Activated T-cell treated with anti-CD3 and anti-CD28 coated beads, Interleukin-2, amount 50 U/mL, for 4 hours (primary cell): ENCODE measurements at places on chromosomes 11 and 22.

- DNase-seq = no peak
Observed at GRCh38 chr11:131910523-131911387, 540.3 kb downstream of the NTM start.

DNA sequence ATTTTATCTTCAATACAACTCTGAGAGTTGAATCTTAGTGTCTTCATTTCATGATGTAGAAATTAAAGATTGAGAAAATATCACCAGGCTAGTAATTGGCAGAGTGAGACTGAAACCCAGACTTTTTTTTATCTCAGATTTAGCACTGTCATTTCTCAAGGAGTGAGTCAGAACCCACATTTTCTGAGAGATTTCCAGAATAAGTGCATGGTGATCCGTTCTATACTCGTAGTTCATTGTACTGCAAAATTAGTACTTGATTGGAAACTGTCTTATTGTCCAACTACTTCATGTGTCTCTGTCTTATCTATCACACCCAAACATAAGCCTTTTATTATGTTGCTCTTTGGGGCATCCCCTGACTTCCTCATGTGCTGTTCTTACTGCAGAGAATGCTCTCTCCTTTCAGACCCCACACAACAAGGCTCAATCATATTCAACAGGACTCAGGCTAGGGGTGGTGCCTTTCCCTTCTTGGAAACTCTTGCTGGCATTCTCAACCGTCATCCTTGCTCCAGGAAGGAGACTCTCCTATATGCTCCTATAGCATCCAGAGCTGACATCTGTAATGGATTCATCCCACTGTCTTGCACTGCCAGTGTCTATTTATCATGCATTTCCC, 76.7 kb upstream of the BLID start:
- no peak for DNase-seq

- DNase-seq = no peak
Observed at GRCh38 chr11:103862802-103863174, 173.7 kb upstream of the DDI1 start.

DNA sequence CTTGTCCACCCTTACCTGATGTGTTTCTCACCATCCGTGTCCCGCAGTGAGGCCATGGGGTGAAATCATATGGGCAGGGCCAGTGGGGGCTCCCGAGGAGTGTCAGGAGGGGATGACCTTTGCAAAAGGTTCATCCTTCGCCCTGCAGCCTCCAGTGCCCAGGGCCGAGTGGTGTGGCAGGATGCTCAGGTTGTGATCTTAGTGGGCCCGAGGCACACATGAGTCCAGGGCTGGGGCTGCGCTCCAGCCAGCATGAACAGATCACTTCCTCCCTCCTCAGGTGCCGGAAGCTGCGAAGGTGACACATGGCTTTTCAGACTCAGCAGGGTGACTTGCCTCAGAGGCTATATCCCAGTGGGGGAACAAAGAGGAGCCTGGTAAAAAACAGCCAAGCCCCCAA, 2.8 kb upstream of the FKBP2 start:
- DNase-seq = no peak

DNA sequence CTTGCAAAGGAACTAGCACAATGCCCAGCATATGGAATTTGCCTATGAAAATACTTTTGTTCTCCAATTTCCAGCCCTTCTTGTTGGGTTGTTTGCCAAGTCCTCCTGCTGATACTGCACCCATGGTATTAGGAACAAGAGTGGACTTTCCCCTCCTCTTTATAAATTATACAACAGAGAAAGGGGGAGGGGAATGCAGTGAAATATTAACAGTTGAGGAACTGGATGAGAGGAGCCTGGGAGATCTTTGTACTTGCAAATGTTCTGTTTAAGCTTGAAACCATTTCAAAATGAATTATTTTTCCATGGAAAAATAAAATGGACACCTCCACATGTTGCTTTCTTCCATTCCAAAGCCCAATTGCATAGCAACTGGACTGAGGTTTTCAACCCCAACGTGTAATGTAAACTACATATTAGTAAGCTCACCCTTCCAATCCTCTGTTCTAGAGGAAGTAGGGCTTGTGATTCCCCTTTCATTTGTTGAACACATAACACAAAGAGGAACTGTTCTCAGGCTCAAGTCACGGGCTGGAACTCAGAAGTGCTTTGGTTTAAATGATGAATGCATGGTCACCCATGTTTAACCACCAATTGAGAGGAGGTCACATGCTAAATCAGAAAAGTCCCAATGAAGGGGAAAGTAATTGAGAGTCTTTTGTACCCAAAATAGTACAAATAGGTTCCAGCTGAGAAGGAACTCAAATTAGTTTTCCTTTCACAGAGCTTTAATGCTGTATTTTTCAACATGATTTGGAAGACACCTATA, 66.2 kb upstream of the ZC3H12C start:
- no peak for DNase-seq

- DNase-seq = no peak
Observed at GRCh38 chr11:118621784-118622375, 14.5 kb downstream of the PHLDB1 start.

DNA sequence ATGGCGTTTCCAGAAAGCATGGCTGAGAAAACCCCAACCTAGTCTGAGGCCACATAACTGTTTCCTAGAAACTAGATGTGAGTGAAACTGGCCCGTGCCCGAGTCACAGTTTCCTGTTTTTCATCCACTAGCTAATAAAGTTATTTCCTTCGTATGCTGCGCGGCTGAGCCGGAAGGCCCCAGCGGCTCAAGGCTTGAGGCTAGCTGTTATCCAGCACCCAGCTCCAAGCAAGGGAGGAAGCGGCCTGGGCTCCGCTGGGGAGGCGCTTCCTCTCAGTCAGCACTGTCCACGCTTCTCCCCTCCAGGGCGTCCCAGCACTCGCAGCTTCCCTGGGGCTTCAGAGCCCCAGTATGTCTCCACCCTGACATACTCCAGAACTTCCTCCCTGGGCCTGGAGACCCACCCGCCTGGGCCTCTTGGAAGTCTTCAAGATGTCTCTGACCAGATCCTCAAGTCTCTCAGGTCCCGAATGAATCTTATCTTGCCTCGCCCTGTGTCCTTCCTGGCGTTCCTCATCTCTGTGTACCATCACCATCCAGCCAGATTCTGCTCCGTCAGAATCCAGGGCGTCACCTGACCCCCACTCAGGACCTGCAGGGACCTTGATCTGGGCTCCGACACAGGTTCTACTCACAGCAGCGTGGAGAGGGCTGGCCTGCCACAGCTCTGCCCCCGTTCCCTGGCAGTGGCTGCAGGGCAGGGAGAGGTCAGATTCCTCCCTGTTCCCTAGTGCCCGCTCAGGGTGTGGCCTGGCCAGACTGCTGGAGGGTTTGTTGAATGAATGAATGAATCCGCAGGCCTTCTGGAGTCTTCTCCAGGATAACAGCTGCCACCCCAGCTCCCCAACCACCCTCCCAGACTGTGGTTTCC, 81.9 kb downstream of the LRRC32 start:
- peak; percentile 21 for DNase-seq

DNA sequence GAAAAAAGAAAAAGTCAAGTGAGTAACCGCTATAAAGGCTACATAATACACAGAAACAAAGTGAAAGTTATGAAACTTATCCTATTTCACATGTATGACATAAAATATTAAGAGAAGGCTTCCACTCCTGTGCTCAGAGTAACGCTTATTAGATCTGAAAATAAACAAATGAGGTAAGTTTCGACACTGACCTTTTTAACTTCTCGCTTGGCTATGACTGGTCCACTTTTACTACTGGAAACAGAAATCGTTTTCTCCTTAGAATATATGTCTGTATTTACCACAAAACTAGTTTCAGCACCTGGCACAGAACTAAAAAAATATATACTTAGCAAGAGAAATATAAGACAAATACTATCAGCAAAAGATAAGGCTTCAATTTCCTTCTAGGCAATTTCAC, 16.4 kb downstream of the FNBP4 start:
- no peak for DNase-seq

GRCh38 chr11:70880416-70880815, 372.0 kb downstream of the SHANK2 start:
- no peak for DNase-seq

GRCh38 chr11:12544986-12545775, 129.0 kb upstream of the TEAD1 start:
- no peak for DNase-seq
